Stimulated activated CD4-positive, alpha-beta T cell treated with anti-CD3 and anti-CD28 coated beads, Interleukin-2, amount 100 ng/mL, for 48 hours (primary cell): ENCODE measurements at places on chromosomes 7 and 10.

- no peak for DNase-seq
Measured at GRCh38 chr7:41169317-41169716, 533.6 kb downstream of the INHBA start.

- DNase-seq: no peak
Measured at GRCh38 chr10:29055101-29055500, 233.8 kb upstream of the LYZL1 start.

GRCh38 chr7:18087687-18088078 is 60.0 kb upstream of the PRPS1L1 start:
- DNase-seq: no peak

- DNase-seq: no peak
Measured at GRCh38 chr10:119859420-119860258, 13.0 kb downstream of the MCMBP start.

GRCh38 chr7:127894588-127894987 is 136.6 kb downstream of the LRRC4 start:
- DNase-seq: no peak

GRCh38 chr7:101206665-101207042 is 5.8 kb upstream of the MOGAT3 start:
- DNase-seq: no peak

- no peak for DNase-seq
Measured at GRCh38 chr7:107236862-107237261, 68.1 kb downstream of the HBP1 start.

- no peak for DNase-seq
Measured at GRCh38 chr7:151338809-151339208, 2.8 kb upstream of the NUB1 start.

- no peak for DNase-seq
Measured at GRCh38 chr7:64101126-64101942, 56.1 kb downstream of the ZNF727 start.
